Right atrium auricular region (tissue), 2 donors: ENCODE measurements at places on chromosomes 12 and 14. TPM values are rescaled to one million over a fixed set of nuclear protein-coding genes. Genes with fewer than 3 reads are reported as not detected.

IL31 gene
- total RNA-seq, result not detected

ATP23 gene
- 6.0 TPM for total RNA-seq

FANCM gene
- total RNA-seq, result 1.9 TPM

MRPS35 gene
- 41.5 TPM for total RNA-seq

SLC10A1 gene
- not detected for total RNA-seq

OTX2 gene
- not detected for total RNA-seq

KRAS gene
- total RNA-seq, result 9.9 TPM

DNA sequence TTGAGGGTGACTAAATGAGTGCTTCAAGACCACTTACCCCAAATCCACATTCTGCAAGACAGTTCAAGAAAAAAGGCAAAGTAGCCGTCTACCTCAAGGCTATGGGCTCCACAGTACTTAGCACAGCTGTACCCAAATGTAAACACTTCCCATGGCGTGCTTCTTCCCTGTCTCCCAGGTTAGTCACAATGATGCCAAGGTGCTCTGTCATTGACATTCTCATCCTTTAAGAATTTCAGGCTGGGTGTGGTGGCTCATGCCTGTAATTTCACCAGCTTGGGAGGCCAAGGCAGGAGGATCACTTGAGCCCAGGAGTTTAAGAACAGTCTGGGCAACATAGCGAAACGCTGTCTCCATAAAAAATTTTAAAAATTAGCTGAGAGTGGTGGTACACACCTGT, 51.2 kb upstream of the CERS5 start:
- no peak for DNase-seq

DNA sequence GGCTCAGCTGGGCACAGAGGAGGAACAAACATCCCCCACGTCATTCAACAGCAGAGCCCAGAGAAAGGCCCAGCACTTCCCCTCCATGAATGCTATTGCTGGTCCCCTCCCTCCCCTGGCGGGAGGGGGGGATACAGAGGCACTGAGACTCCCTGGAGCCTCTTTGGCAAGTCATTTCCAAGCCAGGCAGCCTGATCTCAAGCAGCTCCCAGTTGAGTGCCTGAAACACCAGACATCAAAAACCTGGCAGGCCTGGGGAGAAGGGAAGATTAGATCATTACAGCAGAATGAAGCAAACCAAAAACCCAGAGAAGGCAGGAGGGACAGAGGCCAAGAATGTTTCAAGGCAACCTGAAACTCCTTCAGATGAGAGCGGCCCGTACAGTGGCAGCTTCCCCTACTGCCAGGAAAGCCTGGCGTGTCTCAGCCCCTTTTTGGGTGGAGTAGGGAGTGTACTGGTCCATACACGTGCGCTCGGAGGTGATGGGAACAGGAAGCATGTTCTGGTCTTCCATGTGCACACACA, 92.1 kb downstream of the LRRC74A start:
- peak; percentile 87 for DNase-seq

DNA sequence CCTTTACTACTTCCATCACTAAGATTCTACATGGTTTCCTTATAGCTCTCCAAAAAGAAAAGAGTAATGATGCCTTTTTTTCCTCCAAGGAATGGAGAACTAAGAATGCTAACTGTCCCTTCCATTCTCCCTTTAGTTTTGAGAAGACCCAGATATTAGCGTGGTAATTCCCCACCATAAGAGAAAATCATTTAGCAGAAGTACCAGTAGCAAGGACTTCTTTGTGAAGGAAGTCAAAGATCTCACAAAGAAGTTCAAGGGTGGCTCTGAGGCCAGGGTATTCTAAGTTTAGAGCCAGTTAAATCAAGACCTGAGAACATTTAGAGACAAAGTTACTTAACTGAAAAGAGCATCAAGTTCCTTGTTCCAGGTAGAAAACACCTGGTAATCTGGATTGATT, 7.3 kb downstream of the USP15 start:
- no peak for DNase-seq

- DNase-seq, result peak; percentile 30
Measured at GRCh38 chr14:68665131-68665530, 127.7 kb downstream of the ZFP36L1 start.

DNA sequence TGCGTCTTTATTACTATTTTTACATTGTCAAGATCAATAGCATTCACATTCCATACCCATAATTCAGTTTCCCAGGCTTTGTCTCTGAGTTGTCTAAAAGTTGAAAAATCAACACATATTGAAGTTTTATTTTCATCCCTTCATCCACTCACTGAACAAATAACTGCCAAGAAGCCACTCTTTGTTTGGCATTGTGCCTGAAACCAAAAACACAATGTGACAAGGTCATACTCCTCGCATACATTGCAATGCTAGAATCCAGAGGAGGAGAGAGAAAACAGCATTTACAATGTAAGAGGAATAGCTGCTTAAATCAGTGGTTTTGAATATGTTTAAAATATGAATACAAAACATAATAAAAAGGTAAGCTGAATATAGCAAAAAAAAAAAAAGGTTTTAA, 71.8 kb downstream of the CCDC60 start:
- no peak for DNase-seq

DNA sequence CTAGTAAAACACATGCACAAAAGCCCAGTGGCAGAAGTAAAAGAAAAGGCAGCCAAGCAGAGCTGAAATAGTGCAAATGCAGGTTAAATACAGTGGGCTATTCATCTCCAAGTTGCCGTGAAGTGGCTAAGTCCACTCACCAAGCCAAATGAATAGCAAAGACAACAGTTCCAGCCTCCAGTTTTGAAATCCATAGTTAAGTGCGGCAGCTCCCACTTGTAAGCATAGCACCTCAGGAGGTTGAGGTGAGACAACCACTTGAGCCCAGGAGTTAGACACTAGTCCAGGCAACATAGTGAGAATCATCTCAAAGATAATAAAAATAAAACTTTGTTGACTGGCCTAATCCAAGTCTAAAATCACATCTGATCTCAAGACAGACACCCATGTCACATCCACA, 9.8 kb upstream of the PHLDA1 start:
- no peak for DNase-seq

DNA sequence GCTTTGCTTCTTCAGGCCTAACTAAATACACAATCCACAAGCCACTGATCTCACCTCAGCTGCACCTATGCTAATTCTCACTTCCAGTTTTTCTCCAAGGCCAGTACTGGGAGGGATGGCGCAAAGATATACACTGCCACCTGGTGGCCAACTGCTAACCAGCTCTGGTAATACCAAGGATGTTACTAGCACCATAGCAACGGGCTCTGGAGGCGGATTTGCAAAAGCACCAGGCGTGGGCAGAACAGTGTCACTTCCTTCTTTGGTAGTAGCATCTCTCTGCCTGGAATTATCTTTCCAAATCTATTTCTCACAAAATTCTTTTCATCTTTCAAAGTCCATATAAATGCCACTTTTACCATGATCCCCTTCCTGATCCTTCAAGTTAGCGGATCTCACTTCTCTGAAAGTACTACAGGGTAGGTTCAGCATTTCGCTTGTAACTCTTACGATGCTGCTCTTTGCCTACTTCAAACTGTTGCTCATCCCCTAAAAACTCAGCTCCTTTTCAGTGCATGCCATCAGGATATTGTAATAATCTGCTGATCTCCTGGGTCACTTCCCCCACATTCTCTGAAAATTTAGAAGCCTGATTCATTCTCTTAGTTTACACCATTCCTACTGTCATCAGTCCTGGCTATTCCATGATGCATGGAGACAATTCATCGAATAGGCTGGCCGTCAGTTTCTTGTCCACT, 37.1 kb upstream of the FOXJ2 start:
- DNase-seq, result peak; percentile 90

GRCh38 chr14:71621276-71621675, 311.0 kb upstream of the RGS6 start:
- DNase-seq, result no peak

DNA sequence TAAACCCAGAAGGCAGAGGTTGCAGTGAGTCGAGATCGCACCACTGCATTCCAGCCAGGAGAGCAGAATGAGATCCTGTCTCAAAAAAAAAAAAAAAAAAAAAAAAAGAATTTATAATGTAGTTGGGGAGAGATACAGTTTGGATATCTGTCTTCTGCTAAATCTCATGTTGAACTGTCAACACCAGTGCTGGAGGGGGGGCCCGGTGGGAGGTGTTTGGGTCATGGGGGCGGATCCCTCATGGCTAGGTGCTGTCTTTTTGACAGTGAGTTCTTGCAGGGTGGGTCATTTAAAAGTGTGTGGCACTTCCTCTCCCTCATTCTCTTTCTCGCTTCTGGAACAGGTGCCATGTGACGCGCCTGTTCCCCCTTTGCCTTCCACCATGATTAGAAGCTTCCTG, 32.8 kb downstream of the CLIP1 start:
- no peak for DNase-seq

- no peak for DNase-seq
Measured at GRCh38 chr14:77557391-77557790, 58.8 kb upstream of the ISM2 start.

DNA sequence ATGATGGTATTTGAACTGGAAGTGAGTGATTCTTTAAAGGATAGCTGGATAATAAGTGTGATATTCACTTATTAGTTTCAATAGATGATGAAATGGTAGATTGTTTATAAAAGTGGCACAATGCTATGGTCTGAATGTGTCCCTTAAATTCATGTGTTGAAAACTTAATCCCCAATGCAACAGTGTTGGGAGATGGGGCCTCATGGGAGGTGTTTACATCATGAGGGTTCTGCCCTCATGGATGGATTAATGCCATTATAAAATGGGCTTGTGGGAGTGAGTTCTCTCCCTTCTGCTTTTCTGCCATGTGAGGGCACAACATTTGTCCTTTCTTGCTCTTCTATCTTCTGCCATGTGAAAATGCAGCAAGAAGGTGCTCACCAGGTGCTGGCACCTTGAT, 134.0 kb downstream of the SLC38A1 start:
- no peak for DNase-seq

DNA sequence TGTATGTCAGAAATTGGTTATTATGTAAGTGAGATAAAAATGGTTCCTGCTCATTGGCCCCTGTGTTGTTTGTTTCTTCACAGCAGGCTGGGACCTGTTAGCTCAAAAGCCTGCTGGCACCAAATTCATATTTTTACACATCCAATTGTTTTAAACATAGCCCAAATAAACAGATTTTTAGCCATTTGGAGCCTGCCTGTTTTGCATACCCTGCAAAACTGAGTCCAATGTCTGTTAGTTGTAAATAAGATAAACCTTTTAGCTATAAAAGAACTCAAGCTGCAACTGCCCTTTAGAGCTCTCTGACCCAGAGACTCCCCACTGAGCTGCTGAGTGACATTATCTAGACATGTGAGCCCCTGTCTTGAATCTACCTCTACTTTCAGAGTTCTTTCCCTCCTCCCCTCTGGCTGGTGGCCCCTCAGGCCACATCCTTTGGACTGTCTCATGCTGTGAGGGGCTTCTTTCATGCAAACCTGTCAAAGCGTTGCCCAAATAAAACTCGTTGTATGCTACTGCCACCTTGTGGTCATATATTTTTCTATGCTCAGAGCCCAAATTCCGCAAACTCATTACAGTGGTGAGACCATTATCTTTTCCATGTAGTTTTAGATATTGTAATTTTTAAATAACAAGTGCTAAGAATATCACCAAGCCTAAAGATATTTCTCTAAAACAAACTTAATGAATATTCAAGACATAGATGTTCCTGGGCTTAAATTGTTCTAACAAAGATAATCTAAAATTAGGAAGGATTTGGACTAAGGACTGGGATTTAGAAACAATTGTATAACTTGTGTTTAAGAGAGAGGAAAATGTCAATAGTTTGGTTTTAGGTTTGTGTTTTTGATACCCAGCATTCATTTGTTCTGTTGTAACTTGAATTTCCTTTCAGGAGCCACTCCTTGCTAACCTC, 337.9 kb downstream of the AACS start:
- DNase-seq, result no peak

- DNase-seq, result no peak
Measured at GRCh38 chr12:65712260-65713004, 111.9 kb upstream of the HMGA2 start.

DNA sequence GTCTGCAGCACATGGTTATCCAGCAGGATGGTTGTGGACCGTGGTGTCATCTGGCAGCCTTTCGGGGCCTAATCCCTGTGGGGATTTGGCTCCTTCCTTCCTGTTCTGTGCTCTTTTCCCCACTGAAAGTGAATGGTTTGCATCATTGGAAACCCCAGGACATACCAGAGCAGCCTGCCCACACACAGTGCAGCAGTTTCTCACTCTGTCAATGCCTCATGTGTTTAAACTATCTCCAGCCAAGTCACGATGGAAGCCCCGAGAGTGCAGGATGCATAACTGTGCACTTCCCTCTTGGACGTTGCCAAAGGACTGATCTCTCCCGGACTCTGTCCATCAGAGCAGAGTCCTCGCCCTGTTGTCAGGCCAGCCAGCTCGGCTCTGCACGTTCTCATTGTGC, 29.0 kb upstream of the AMN start:
- DNase-seq, result no peak

DNA sequence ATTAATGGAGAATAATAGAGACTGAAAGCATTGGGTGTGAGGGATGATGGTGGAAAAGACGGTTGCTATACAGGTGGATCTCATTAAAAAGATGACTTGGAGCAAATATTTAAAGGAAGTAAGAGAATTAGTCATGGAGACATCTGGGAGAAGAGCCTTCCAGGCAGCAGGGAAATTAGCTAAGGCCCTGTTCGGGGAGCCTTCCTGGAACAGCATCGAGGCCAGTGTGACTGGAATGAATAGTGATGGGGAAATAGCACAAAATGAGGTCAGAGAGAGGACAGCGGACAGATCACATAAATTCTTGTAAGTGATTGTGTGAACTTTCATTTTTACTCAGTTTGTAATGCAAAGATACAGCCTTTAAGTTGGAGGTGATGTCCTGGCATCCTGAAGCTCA, 842.3 kb downstream of the SLC6A15 start:
- DNase-seq, result no peak

GRCh38 chr12:127941332-127941731, 325.6 kb upstream of the TMEM132C start:
- DNase-seq, result no peak
